ENCODE measurements at places on chromosomes 4 and X.
A peak's percentile ranks its signal among the peaks of the same experiment; 100 is the strongest.

DNA sequence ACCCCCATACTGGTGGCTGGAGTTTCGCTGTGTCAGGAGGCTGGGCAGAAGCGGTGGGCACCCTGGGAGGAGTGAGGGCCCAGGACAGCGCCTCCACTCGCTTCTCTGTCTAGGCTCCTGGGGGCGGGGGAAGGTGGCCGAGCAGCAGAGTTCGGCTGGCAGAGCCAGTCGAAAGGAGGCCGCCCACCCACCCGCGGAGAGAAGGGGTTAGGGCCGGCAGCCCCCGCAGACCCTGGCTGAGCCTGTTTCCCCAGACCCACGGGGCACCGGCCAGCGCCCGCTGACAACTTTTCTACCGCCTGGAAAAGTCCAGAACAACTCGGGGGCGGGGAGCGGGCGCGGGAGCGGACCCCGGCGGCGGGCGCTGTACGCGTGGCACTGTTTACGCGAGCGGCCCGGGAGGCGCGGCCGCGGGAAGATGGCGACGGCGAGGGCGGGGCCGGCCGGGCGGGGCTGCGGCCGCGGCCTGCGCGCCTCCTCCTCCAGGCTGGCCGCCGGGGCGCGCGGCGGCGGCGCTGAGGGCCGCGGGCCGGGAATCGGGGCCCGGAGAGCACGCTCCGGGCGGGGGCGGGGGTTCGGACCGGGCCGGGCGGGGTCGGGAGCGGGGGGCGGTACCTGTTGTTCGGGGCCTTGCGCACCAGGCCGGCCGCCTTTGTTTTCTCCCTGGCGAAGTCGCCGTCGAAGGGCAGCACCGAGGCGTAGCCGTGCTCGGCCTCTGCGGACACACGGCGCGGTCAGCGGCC is 628 bp downstream of the MXD4 start:
- no peaks in the 10 kb centered on the region for H3K27me3 ChIP-seq
- no peak overlapping the region for H3K27ac ChIP-seq
- H3K4me3 ChIP-seq, result peak overlapping the region; percentile 72
- H3K36me3 ChIP-seq, result peaks cover 46% of the 10 kb centered on the region

GRCh38 chrX:147933815-147934214 is 22.1 kb downstream of the FMR1 start:
- H3K27ac ChIP-seq, result no peak overlapping the region
- no peak overlapping the region for H3K4me3 ChIP-seq
- H3K27me3 ChIP-seq, result no peaks in the 10 kb centered on the region
- no peaks in the 10 kb centered on the region for H3K4me1 ChIP-seq
- H3K36me3 ChIP-seq, result no peaks in the 10 kb centered on the region

GRCh38 chrX:53383376-53384076 is 38.9 kb downstream of the SMC1A start:
- H3K27ac ChIP-seq, result no peak overlapping the region
- DNase-seq, result peak; percentile 65
- H3K36me3 ChIP-seq, result peaks cover 30% of the 10 kb centered on the region
- H3K4me1 ChIP-seq, result peaks cover 8% of the 10 kb centered on the region

DNA sequence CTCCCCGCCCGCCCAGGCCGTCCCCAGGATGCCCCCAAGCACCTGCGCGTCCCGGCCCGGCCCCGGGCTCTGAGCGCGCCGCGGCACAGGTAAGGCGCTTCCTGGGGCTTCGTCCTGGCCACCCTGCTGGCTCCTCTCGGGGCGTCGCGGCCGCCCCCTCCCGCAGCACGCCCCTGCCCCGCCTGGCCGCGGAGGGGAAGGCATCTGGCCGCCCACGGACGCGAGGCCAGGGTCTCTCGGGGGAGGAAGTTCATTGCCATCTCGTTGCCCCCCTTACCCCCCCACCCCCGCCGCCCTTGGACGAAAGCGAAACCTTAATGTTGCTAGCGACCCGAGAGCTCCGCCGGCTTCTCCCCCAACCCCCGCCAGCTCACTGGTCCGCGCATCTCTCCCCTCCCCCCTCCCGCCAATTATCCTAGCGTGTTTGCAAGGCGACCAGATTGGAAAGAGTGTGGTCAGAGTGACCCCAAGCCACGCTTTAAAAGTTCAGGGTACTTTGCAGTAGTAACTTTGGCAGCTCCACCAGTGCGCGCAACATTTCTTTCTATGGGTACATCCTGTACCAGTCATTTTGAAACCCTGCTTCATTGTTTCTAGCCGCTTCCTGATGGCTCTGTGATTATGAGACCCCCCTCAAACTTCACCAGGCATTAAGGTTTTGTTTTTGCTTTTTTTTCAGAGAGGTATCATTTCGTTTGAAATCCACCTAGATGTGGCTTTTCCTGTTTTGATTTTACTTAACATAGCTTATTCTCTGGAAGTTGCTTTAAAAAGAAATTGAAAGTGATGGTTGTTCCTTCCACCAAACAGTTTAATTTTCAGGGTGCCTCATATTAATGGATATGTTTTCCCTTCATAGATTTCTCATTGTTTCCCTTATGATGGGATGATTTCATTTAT is 626 bp downstream of the TBC1D1 start:
- peaks cover 13% of the 10 kb centered on the region for H3K4me1 ChIP-seq
- no peak for DNase-seq
- H3K27ac ChIP-seq, result no peak overlapping the region

GRCh38 chr4:35943606-35944005 is 300.7 kb downstream of the ARAP2 start:
- no peak overlapping the region for H3K4me3 ChIP-seq
- H3K27me3 ChIP-seq, result no peaks in the 10 kb centered on the region
- no peak overlapping the region for H3K27ac ChIP-seq
- no peak for DNase-seq
- no peaks in the 10 kb centered on the region for H3K36me3 ChIP-seq

DNA sequence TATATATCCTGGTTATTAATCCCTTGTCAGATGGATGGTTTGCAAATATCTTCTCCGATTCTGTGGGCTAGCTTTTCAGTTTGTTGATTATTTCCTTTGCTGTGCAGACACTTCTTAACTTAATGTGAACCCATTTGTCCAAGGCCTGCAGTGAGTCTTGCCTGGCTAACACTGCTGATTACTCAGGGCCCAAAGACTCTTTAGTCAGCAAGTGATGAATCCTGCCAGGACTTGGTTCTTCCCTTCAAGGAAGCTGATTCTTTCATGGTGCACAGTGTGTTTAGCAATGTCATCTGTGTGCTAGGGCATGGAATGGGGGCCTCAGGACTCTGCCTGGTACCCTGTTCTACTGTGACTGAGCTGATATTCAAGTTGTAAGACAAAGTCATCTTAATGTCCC is 81.8 kb upstream of the TEX13A start:
- no peak overlapping the region for H3K4me3 ChIP-seq
- no peaks in the 10 kb centered on the region for H3K4me1 ChIP-seq
- peaks cover 9% of the 10 kb centered on the region for H3K27me3 ChIP-seq
- no peak for DNase-seq

DNA sequence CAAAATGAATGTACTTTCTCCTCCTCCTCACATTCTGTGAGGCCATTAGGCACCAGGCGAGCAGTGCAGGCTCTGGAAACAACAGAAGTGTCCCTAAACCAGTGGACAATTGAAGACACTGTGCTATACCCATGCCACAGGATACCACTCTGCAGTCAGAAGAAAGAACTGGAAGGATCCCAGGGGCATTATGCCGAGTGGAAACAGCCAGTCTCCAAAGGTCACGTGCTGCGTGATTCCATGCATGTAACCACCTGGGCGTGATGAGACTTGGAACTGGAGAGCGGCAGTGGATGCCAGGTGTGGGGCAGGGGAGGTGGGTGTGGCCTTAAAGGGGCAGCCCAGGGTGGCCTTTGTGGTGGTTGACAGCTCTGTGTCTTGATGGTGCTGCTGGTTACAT is 139.4 kb downstream of the EVC2 start:
- peaks cover 15% of the 10 kb centered on the region for H3K36me3 ChIP-seq
- H3K27ac ChIP-seq, result no peak overlapping the region
- no peaks in the 10 kb centered on the region for H3K27me3 ChIP-seq
- DNase-seq, result peak; percentile 8
- no peaks in the 10 kb centered on the region for H3K4me1 ChIP-seq

- H3K4me1 ChIP-seq, result peaks cover 6% of the 10 kb centered on the region
- H3K27ac ChIP-seq, result no peak overlapping the region
- no peak overlapping the region for H3K4me3 ChIP-seq
- H3K27me3 ChIP-seq, result peaks cover 3% of the 10 kb centered on the region
- DNase-seq, result no peak
These were observed 56.4 kb downstream of the STARD8 start for GRCh38 chrX:68703846-68704245.

- H3K4me1 ChIP-seq, result no peaks in the 10 kb centered on the region
- no peak overlapping the region for H3K27ac ChIP-seq
- DNase-seq, result no peak
- no peaks in the 10 kb centered on the region for H3K27me3 ChIP-seq
These were observed 19.1 kb upstream of the ARSJ start for GRCh38 chr4:113998531-113998930.

- H3K4me1 ChIP-seq, result no peaks in the 10 kb centered on the region
- H3K27ac ChIP-seq, result no peak overlapping the region
- no peak overlapping the region for H3K4me3 ChIP-seq
- H3K27me3 ChIP-seq, result no peaks in the 10 kb centered on the region
- no peak for DNase-seq
- H3K36me3 ChIP-seq, result no peaks in the 10 kb centered on the region
These were observed 662.8 kb downstream of the TLL1 start for GRCh38 chr4:166535865-166536264.

DNA sequence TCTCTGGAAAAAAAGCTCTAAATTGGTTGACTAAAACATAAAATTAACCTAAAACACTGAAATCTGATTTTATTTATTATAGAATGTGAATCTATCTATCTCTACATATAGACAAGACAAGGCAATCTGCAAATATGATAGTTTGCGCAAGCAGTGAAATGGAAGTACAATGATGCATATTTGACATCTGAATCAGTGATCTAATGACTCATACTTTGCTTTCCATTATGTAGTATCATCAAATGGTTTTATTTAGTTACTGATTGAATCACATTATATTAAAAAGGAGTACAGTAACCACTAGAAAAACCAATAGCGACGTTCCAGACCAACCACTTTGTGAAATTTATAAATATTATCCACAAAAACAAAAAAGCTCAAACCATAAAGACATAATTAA is 1969.3 kb downstream of the PCDH7 start:
- no peak overlapping the region for H3K4me3 ChIP-seq
- no peak for DNase-seq
- no peaks in the 10 kb centered on the region for H3K4me1 ChIP-seq
- no peaks in the 10 kb centered on the region for H3K36me3 ChIP-seq
- no peaks in the 10 kb centered on the region for H3K27me3 ChIP-seq

DNA sequence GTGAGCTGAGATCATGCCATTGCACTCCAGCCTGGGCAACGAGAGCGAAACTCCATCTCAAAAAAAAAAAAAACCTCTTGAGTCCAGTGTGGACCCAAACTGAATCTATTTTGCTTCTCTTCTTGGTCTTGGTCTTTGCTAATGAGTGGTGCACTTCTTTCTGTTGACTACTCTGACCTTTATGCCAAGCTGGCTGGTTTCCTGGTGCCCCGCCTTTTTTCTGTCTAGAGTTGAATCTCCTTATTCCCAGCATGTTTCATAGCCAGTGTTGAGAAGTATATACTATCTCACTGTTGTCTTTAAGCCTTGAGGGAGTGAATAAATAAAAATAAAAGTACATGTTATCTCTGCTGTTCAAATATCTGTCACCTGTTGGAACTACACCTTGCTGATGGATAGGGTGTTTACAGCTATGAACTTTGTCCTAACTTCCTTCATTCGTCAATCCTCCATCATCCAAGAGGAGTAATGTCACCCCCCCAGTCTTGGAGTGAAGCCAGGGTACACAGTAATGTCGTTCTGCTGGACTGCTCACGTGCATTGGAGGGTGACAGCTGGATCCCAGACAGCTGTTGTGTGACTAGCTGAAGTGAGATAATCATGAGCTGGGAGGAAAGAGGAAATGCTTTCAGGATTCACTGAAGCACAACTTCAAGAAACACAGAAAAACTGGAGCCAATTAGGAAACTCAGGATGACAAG is 99.3 kb upstream of the PRKG2 start:
- no peak overlapping the region for H3K27ac ChIP-seq
- no peaks in the 10 kb centered on the region for H3K36me3 ChIP-seq
- H3K4me1 ChIP-seq, result no peaks in the 10 kb centered on the region
- peak; percentile 14 for DNase-seq

- no peaks in the 10 kb centered on the region for H3K27me3 ChIP-seq
- H3K4me1 ChIP-seq, result no peaks in the 10 kb centered on the region
- no peaks in the 10 kb centered on the region for H3K36me3 ChIP-seq
- H3K27ac ChIP-seq, result no peak overlapping the region
- no peak overlapping the region for H3K4me3 ChIP-seq
These were observed 173.0 kb upstream of the NWD2 start for GRCh38 chr4:37071576-37071975.

DNA sequence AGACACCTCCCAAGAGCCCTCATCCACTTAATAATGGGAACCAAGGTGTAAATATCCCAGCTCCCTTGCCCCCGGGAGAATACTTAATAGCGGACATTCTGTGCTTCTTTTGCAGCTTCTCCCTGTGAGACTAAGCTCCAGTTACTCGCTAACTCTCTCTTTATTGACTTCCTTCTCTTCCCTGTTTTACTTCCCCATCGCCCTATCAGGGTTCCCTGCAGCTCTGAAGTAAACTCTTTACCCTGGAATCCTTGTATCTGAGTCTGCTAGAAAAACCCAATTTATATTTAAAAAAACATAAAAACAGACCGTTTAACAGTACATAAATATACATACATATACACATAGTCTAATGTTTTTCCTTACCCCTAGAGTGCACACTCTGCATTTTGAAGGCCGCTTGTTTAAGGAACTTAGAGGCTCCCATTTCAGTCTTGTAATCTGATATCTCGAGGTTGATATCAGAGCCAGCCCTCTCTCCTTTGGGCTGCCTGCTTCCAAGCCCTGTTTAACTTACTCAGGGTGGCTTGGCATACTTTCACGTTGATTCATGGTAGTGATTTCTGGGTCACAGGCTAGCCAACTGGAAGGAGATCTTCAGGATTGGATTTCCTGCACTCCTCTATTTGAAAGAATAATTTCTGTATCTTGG is 177.4 kb upstream of the SCML1 start:
- no peak overlapping the region for H3K4me3 ChIP-seq
- H3K27ac ChIP-seq, result no peak overlapping the region
- no peaks in the 10 kb centered on the region for H3K4me1 ChIP-seq

GRCh38 chrX:24214568-24214967 is 65.0 kb downstream of the ZFX start:
- no peaks in the 10 kb centered on the region for H3K27me3 ChIP-seq
- H3K4me3 ChIP-seq, result no peak overlapping the region
- H3K4me1 ChIP-seq, result no peaks in the 10 kb centered on the region

DNA sequence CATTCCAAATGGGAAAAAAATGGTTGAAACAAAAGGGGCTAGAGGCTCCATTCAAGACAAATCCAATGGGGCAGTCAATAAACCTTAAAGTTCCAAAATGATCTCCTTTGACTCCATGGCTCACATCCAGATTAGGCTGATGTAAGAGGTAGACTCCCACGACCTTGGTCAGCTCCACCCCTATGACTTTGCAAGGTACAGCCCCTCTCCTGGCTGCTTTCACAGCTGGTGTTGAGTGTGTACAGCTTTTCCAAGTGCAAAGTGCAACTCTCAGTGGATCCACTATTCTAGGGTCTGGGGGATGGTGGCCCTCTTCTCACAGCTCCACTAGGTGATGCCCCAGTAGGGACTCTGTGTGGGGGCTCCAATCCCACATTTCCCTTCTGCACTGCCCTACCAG is 21.5 kb downstream of the SULT1B1 start:
- H3K36me3 ChIP-seq, result no peaks in the 10 kb centered on the region
- no peaks in the 10 kb centered on the region for H3K4me1 ChIP-seq
- H3K27ac ChIP-seq, result no peak overlapping the region
- no peak overlapping the region for H3K4me3 ChIP-seq
